ENCODE measurements at places on chromosomes 1 and 21. TPM values are rescaled to one million over a fixed set of nuclear protein-coding genes. Genes with fewer than 3 reads are reported as not detected.

Gene FAM72D
- total RNA-seq: 20.1 TPM

DNA sequence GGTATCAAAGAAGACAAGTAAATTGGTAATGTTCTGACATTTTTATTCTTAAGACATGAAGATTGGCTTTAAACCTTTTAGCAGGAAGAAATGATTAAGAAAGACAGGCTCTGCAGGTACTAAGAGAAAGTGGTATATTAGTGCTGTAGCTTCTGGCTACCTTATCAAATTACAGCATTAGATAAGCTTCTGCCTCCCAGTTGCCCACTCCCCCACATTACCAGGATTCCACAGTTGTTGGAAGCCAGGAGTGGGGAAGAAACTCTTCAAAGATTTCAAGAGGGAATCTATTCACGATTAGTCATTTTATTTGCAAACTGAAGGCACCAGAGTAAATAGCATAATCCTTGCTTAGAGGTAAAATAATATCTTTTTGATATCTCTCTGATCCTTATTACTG, 274.9 kb downstream of the LMO4 start:
- peaks cover 3% of the 10 kb centered on the region for H3K27me3 ChIP-seq
- no peaks in the 10 kb centered on the region for H3K36me3 ChIP-seq
- H3K4me3 ChIP-seq: no peak overlapping the region
- no peaks in the 10 kb centered on the region for H3K4me1 ChIP-seq

Gene PARK7
- total RNA-seq: 457 TPM

GRCh38 chr1:3646596-3646995, 3.3 kb downstream of the WRAP73 start:
- H3K27ac ChIP-seq: no peak overlapping the region
- peaks cover 8% of the 10 kb centered on the region for H3K27me3 ChIP-seq
- peaks cover 23% of the 10 kb centered on the region for H3K4me1 ChIP-seq
- H3K36me3 ChIP-seq: peaks cover 16% of the 10 kb centered on the region

Gene SMCP
- not detected for total RNA-seq

DNA sequence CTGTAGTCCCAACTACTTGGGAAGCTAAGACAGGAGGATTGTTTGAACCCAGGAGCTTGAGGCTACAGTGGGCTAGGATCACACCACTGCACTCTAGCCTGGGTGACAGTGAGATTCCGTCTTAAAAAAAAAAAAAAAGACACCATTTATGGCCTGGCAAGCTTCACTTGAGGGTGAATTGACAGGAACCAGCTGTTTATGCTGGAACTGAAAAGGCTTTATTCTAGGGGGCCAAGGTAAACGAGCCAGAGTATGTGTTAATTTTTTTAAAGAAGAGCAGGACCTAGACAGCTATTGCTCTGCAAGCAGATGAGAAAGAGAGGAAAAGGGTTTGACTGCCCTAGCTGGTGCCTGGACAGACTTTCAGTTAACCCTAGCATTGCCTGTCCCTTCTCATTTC, 37.0 kb downstream of the S100A6 start:
- H3K36me3 ChIP-seq: no peaks in the 10 kb centered on the region
- no peak overlapping the region for H3K27ac ChIP-seq
- no peaks in the 10 kb centered on the region for H3K4me1 ChIP-seq
- peaks cover 20% of the 10 kb centered on the region for H3K27me3 ChIP-seq
- H3K4me3 ChIP-seq: no peak overlapping the region

GRCh38 chr1:82154219-82154970, 353.7 kb downstream of the ADGRL2 start:
- no peak overlapping the region for H3K4me3 ChIP-seq
- H3K36me3 ChIP-seq: no peaks in the 10 kb centered on the region
- no peaks in the 10 kb centered on the region for H3K4me1 ChIP-seq

Gene TNFRSF1B
- total RNA-seq: 201 TPM

DNA sequence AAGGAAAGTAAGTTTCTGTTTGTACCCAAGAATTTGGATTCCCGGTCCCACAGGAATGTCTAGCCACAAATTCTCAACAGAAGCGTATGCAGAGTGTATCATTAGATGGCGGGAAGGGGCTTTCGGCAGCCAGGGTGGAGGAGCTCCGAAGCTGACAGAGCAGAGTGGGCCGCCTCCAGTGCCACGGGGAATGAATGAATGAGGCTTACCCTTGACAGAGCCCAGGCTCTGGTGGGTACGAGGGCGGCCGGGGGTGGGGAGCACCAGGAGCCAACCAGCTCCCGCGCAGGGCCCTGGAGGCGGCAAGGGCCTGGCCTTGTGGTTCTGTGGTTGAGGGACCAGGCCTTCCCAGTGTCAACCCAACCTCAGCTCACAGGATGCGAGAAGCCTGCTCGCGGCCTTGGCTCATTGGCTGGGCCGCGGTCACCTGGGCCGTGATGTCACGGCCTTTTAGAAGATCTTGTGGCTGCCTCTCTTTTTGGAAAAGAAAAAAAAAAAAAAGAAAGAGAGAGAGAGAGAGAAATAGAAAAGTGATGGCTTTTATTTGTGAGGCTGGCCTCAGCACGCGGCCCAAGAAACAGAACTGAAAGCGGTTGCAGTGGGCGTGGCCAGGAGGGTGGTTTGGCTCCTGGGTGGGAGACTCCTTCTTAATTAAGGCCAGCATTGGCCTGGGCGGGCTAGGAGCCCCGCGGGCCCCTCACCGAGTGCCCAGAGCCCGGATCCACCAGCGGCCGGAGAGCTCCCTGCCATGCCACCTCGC, 34.9 kb upstream of the RUNX3 start:
- peak overlapping the region; percentile 97 for H3K27ac ChIP-seq
- no peaks in the 10 kb centered on the region for H3K27me3 ChIP-seq
- peak; percentile 97 for DNase-seq
- H3K4me1 ChIP-seq: peaks cover 78% of the 10 kb centered on the region
- H3K4me3 ChIP-seq: peak overlapping the region; percentile 93

- peak overlapping the region; percentile 98 for H3K27ac ChIP-seq
- DNase-seq: no peak
- peaks cover 21% of the 10 kb centered on the region for H3K36me3 ChIP-seq
- H3K4me3 ChIP-seq: peak overlapping the region; percentile 60
- peaks cover 66% of the 10 kb centered on the region for H3K4me1 ChIP-seq
- H3K27me3 ChIP-seq: no peaks in the 10 kb centered on the region
Measured at GRCh38 chr1:198636391-198636790, 2.4 kb upstream of the PTPRC start.

GRCh38 chr1:172764378-172764777, 105.5 kb downstream of the FASLG start:
- H3K27me3 ChIP-seq: peaks cover 7% of the 10 kb centered on the region
- no peak overlapping the region for H3K4me3 ChIP-seq
- peaks cover 29% of the 10 kb centered on the region for H3K4me1 ChIP-seq
- no peak overlapping the region for H3K27ac ChIP-seq
- H3K36me3 ChIP-seq: no peaks in the 10 kb centered on the region
- DNase-seq: no peak

DNA sequence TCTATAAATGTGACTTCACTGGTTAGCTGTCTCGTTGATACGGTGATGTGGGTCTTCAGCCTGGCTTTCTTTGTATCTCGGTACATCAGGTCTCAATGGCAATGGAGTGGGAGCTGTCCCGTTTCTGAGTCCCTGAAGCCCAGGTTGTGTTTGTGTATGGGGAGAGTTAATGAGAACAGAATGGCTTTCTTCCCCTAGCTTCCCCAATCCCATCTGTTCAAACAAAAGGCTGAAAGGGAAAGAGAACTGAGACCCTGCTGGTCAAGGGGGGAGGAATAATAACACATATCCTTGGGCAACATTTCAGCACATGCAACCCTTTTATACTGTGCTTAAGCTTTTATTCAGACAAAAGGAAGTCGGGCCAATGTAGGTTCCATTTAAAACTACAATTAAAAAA, 28.4 kb upstream of the CASQ2 start:
- H3K4me3 ChIP-seq: no peak overlapping the region
- no peaks in the 10 kb centered on the region for H3K36me3 ChIP-seq
- no peak overlapping the region for H3K27ac ChIP-seq
- peaks cover 15% of the 10 kb centered on the region for H3K27me3 ChIP-seq
- no peaks in the 10 kb centered on the region for H3K4me1 ChIP-seq

Gene PLPPR4
- not detected for total RNA-seq

Gene KRTAP10-9
- total RNA-seq: not detected

DNA sequence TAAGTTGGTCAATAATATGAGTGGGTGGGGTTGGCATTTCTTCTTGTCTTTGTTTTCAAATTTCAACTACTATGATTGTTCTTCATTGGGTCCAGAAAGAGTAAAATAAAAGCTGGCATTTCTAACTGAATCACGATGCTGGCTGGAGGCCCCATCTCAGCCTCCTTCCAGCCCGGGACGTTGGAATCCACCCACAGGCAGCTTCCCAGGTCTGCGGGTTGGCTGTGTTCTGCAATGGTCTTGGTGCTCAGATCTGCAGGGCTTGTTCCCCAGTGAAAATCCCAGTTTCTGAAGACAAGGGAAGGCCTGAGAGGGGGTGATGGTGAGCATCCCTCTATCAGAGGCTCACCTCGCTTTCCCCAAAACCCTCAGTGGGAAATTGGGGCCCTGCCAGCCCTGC, 54.7 kb upstream of the ARHGEF16 start:
- no peak for DNase-seq
- peaks cover 13% of the 10 kb centered on the region for H3K27me3 ChIP-seq
- H3K36me3 ChIP-seq: no peaks in the 10 kb centered on the region
- no peak overlapping the region for H3K27ac ChIP-seq

- no peaks in the 10 kb centered on the region for H3K4me1 ChIP-seq
- no peak overlapping the region for H3K4me3 ChIP-seq
- DNase-seq: no peak
- peaks cover 10% of the 10 kb centered on the region for H3K27me3 ChIP-seq
- H3K36me3 ChIP-seq: no peaks in the 10 kb centered on the region
Measured at GRCh38 chr1:48670234-48671020, 106.3 kb downstream of the BEND5 start.

DNA sequence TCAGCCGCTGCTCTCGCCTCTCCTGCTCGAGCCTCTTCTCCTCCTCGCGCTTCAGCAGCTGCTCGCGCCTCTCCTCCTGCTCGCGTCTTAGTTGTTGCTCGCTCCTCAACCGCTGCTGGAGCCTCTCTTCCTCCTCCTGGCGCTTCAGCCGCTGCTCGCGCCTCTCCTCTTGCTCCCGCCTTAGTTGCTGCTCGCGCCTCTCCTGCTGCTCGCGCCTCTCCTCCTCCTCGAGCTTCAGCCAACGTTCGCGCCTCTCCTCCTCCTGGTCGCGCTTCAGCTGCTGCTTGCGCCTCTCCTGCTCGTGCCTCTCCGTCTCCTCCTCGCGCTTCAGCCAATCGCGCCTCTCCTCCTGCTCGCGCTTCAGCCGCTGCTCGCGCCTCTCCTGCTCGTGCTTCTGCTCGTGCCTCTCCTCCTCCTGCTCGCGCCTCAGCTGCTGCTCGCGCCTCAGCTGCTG, 3.7 kb downstream of the TCHH start:
- H3K36me3 ChIP-seq: peaks cover 4% of the 10 kb centered on the region
- H3K4me3 ChIP-seq: no peak overlapping the region
- DNase-seq: peak; percentile 55
- no peak overlapping the region for H3K27ac ChIP-seq
- peaks cover 15% of the 10 kb centered on the region for H3K27me3 ChIP-seq

DNA sequence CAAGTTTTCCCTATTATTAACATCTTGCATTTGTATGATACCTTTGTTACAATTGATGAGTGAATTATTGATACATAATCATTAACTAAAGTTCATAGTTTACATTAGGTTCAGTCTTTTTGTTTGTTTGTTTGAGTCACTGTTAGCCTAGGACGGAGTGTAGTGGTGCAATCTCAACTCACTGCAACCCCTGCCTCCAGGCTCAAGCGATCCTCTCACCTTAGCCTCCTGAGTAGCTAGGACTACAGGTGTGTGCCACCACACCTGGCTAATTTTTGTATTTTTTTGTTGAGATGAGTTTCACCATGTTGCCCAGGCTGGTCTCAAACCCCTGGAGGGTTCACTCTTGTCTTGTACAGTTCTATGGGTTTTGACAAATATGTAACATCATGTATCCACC, 33.9 kb upstream of the PGM1 start:
- no peaks in the 10 kb centered on the region for H3K27me3 ChIP-seq
- H3K4me1 ChIP-seq: no peaks in the 10 kb centered on the region
- H3K27ac ChIP-seq: no peak overlapping the region

GRCh38 chr1:3257788-3258187, 188.8 kb downstream of the PRDM16 start:
- no peaks in the 10 kb centered on the region for H3K36me3 ChIP-seq
- no peak for DNase-seq
- peaks cover 3% of the 10 kb centered on the region for H3K27me3 ChIP-seq
- no peak overlapping the region for H3K27ac ChIP-seq

- DNase-seq: no peak
- no peaks in the 10 kb centered on the region for H3K27me3 ChIP-seq
- H3K4me1 ChIP-seq: peaks cover 51% of the 10 kb centered on the region
Measured at GRCh38 chr21:42195378-42196031, 23.4 kb upstream of the ABCG1 start.

DNA sequence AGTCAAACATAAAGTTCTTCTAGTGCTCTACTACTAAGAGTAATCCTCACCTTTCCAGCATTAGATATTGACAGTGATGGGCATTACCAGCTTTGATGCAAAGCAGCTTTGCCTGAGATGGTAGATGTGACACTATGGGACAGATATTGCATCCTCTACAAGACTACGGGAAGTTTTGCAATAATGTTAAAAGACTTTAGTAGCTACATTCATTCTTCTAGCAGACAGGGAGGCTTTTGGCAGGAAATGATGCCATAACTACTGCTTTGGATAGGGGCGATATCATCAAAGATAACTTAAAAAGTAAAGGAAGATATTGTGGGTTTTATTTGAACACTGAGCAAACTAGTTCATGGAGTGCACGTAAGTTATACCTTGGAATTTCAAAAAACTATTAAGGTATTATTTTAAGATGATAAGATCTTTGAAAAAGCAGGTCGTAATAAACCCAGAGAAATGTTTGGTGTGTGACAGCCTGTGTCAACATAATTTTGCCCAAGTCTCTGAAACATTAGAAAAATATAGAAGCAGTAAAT, 368.3 kb upstream of the TMPRSS15 start:
- H3K4me3 ChIP-seq: no peak overlapping the region
- no peaks in the 10 kb centered on the region for H3K27me3 ChIP-seq
- H3K27ac ChIP-seq: no peak overlapping the region
- DNase-seq: no peak
- no peaks in the 10 kb centered on the region for H3K4me1 ChIP-seq

DNA sequence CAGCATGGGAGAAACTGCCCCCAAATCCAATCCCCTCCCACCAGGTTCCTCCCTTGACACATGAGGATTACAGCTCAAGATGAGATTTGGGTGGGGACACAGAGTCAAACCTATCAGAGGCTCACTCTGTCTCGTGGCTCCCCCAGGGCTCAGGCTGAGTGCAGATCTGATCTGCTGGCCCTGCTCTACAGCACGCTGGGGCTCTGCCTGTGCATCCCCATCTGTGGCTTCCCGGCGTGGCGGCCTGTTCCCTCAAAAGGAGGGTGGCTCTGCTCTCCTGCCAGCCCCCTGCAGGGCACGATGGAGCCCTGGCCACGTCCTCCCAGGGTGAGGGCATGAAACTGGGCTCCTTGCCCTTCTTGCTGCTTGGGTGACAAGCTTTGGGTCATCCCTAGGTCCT, 19.8 kb upstream of the SMYD3 start:
- no peak overlapping the region for H3K27ac ChIP-seq
- peaks cover 4% of the 10 kb centered on the region for H3K36me3 ChIP-seq
- peaks cover 5% of the 10 kb centered on the region for H3K4me1 ChIP-seq
- no peaks in the 10 kb centered on the region for H3K27me3 ChIP-seq
- no peak overlapping the region for H3K4me3 ChIP-seq

Gene ZNF593OS
- total RNA-seq: not detected

Data from activated CD4-positive, alpha-beta memory T cell treated with anti-CD3 and anti-CD28 coated beads for 36 hours (primary cell).